ENCODE measurements at places on chromosomes 16 and 17. TPM values are rescaled to one million over a fixed set of nuclear protein-coding genes. Genes with fewer than 3 reads are reported as not detected.

DNA sequence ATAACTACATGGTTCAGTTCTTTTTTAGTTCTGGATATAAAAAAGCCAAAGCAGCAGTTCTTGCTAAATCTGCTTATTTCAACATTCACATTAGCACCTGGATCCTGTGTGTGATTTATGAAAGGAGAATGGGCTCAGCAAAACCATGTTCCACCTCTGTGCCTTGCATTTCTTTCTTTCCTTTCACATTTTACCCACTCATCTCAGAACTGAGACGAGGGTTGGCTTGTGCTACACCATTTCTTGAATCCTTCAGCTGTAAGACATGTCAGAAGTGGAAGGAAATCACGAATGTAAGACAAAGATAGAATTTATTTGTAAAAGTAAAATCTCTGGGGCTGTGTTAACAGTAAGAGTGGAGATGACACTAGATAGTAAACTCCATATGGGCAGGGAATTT is 1.2 kb upstream of the UTP6 start:
- DNase-seq = no peak

GRCh38 chr17:28724500-28725165 is 1.4 kb downstream of the TLCD1 start:
- DNase-seq = no peak

GRCh38 chr17:6568184-6568758 is 11.9 kb upstream of the PITPNM3 start:
- DNase-seq = no peak

- DNase-seq = no peak
These were observed 79.2 kb downstream of the MRM3 start for GRCh38 chr17:861364-861763.

DNA sequence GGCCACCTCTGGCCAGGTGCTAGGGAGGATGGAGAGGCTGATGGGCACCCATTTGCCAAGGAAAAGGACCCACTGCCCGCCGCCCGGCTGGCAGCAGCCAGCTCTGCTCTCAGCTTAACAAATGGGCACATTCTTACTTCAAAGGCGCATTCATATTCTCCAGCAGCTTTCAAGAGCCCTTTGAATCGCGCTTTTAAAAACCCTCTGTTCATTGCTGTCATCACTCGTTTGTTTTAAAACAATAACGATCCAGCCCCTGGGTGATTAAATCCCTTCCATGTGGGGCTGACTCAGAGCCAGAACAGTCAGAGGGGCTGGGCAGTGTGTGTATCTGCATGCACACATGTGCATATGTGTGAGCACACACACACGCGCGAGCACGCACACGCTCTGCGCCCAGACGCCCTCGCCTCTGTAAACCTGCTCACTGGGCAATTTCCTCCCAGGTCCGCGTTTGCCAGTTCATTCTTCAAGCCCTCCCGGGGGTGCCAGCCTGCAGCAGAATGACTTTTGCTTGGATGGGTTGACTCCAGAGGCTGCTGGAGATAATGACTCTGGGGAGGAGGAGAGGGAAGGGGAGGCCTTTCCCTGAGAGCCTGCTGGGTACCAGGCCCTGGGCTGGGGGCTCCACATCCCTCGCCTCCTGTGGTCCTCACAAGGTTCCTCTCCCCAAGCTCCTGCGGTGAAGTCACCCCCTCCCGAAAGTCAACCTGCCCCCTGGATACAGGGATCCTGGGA is 133.1 kb downstream of the SDK2 start:
- DNase-seq = no peak

- DNase-seq = no peak
These were observed 8.3 kb upstream of the SNF8 start for GRCh38 chr17:48952904-48953303.

Gene BAIAP3
- 1.1 TPM for total RNA-seq

Gene FBXW10
- total RNA-seq = not detected

Gene NPIPB9
- 2.0 TPM for total RNA-seq

Gene CDH3
- total RNA-seq = 8.6 TPM

Gene GOSR1
- 21.4 TPM for total RNA-seq

Data from glomerular endothelial cell (primary cell).